Astrocyte of the hippocampus (primary cell): ENCODE measurements at places on chromosomes 11 and 22.
A peak's percentile ranks its signal among the peaks of the same experiment; 100 is the strongest.

DNA sequence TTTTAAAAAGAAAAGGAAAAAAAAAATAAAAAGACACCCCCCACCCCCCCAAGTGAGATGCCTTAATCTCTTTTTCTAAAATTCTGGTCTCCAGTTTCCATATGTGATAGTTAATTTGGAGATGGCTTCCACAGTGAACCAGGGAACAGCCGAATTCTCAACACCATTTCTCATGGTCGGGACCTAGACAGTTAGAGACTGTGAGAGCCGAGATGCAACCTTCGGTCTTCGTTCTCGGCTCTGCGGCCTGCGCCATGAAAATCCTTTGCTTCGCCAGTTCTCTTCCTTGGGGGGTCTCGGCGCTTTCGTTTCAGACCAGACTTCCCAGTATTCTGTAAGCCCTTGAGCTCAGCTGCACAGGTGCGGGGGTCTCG lies 723 bp downstream of the CACNG2 start:
- DNase-seq, result no peak

DNA sequence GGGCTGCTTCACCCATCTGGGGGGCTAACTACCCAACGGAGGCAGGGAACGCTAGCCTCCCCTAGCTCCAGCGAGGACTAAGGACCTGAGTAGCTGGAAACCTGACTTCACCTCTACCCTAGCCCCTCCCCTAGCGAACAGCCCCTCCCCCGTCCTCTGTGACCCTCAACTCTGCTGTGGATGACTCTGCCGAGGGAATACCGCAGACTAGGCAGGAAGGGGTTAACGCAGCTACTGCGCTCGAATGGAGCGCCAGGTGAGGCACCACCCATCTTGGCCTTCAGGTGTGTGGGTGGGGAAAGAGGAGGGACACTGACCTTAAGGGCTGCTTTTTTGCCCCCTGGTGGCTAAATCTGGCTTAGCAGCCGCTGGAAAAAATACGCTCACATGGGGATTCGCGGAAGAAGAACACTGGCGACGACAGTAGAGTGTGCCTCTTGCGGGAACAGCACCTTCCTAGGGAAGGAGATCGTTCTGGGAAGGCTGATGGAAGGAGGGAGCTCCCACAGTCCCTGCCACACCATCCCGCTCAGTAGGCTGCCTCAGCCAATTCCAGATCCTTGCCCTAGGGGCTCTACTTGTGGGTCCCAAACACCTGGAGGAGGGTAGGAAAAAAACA lies 4.5 kb upstream of the BCL9L start:
- DNase-seq, result peak; percentile 87

DNA sequence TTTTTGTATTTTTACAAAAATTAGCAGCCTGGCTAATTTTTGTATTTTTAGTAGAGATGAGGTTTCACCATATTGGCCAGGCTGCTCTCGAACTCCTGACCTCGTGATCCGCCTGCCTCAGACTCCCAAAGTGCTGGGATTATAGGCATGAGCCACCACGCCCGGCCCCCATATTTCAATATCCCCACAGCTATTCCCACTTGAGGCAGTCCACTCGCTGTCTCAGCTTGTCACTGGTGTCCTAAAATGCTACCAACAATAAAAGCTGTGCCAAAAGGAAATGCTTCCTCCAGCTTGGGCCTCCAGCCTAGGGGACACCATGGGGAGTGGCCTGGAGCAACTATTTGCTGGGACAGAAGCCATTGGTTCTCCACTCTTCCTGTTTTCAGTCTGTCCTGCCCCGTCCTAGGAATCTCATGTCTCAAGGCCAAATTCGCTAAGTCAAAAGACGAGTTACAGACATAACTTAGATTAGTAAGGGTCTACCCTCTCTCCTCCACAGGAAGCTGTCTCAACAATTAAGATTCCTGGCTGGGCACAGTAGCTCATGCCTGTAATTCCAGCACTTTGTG lies 7.3 kb upstream of the SPINDOC start:
- DNase-seq, result no peak

DNA sequence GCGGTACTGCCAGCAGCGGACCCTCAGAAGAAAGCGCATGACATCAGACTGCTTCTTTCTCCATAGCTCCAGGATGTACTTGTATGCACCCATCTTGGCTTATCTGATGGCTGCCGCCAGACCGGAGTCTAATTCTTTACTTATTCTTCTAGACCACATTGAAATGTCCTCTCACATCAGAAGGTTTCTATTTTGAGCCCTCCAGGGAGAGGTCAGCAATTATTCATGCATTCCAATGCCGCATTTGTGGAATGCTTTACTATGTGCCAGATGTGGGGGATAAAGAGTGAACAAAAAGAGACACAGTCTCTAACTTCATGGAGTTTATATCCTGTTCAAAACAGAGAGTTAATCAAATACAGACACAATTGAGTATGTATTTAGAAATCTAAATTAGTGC lies 230.1 kb downstream of the MIAT start:
- peak; percentile 93 for DNase-seq

DNA sequence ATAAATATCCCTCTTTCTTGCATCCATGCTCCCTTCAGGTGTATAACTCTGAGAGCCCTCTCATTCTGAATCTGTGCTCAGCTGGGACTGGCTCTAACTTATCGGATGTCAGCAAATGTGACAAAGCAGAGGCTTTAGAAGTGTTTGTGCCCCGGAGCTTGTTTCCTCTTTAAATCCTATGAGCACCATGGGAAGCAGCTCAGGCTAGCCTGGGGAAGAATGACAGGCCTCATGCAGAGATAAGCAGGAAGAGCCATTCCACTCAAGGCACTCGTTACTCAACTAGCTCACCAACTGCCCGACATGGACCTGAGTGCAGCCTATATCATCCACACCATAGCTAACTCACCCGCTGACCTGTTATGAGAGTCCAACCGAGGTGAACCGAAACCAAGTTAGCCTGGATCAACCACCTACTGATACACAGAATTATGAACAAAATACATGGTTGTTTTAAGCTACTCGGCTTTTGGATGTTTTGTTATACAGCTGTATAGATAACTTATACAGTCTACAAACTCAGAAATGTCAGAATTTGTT lies 990.7 kb downstream of the NTM start:
- DNase-seq, result no peak

DNA sequence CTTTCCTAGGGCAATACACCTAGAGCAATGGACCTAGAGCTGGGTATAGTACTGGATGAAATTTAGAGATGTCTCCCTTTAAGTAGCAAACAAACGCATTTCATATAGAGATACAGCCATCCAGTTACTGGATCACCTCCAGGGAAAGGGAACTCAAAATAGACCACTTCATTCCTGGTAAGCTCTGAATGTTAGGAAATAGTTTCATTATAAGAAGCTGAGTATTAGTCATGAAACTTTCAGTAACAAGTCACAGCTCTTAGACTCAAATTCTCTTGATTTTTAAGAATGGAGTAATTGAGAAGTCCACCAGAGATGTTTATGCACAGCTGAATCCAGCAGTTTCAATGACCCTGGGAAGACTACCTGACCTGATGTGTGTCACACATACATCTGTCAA lies 221.9 kb downstream of the FAM76B start:
- DNase-seq, result peak; percentile 42

DNA sequence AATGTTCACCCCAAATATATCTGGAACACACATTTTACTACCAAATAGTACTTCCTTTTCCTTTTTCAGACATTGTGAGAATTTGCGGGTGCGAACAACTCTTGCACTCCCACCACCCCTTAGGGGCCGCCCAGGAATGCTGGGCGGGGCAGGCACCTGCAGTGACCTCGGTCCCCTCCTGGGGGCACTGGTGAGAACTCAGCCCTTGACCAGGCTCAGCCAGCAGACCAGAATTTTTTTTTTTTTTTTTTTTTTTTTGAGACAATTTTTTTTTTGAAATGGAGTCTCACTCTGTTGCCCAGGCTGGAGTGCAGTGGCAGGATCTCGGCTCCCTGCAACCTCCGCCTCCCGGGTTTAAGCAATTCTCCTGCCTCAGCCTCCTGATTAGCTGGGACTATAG lies 75.8 kb downstream of the ARHGAP8 start:
- DNase-seq, result no peak

DNA sequence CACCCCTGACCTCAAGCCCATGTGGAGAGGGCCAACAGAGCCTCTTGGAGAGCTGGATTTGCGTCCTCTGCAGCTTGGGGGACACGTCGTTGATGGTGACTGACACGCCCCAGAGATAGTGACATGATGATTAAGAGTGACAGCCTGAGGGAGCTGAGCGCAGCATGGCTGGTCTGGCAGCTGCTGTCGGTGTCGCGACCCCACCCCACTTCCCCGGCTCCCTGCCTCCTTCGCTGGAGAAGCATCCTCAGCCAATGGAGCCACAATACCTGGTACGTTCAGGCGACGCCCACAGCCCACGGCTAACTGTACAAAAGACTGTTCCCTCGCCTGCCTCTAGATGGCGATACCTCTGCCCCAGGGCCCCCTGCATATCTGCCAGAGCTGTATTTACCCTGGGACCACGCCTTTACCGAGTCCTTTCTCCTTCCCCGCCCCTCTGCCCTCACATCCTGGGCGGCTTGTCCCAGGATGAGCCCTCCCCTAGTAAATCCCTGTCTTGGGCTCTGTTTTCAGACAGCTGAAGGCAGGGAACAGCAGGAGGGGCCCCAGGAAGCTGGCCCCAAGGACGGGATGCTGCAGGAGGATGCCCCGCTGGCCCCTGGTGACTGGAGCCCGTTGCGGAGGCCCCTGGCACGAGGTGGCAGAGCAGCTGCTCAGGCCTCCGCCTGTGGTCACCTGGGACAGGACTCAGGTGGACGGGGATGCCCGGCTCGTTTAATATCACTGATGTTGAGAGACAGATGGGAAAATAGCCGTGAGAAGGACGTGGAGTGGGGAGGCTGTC lies 90.6 kb downstream of the RPS6KA4 start:
- peak; percentile 79 for DNase-seq

- DNase-seq, result peak; percentile 48
These were observed 871 bp downstream of the SLC35E4 start for GRCh38 chr22:30636226-30637077.

DNA sequence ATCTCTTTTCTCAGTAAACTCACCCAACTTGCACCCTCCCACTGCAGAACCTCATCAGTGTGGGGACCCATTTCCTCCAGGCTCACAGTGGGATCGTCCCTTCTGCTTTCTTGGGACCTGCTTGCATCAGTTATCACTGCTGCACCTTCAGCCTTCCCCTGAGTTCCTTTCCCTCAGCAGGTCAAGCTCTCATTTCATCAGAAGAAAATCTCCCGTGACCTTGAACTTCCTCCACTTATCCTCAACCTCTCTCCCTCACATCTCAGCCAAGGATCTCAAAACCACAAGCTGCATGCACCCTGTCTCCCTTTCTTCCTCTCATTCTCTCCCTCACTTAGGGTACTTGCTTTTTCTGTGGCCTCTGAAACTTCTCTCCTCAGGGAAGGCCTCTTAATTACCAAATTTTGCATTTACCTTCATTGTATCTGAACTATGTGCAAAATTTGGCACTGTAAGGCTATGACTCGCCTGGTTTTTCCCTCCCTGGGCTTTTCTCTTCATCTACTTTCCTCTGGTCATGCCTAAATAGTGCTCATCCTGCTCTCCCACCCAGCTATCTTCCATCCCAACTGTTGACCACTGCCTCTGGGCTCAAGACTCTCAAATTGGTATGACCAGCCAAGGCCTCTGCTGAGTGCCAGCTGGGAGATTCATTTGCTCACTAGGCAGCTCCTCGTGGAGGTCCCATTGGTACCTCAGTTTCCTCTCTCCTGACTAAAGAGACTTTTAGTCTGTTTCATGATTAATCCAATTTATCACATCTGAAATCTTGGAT lies 2.7 kb upstream of the RCE1 start:
- DNase-seq, result no peak

- no peak for DNase-seq
These were observed 35.8 kb upstream of the FIBIN start for GRCh38 chr11:26958005-26958701.

DNA sequence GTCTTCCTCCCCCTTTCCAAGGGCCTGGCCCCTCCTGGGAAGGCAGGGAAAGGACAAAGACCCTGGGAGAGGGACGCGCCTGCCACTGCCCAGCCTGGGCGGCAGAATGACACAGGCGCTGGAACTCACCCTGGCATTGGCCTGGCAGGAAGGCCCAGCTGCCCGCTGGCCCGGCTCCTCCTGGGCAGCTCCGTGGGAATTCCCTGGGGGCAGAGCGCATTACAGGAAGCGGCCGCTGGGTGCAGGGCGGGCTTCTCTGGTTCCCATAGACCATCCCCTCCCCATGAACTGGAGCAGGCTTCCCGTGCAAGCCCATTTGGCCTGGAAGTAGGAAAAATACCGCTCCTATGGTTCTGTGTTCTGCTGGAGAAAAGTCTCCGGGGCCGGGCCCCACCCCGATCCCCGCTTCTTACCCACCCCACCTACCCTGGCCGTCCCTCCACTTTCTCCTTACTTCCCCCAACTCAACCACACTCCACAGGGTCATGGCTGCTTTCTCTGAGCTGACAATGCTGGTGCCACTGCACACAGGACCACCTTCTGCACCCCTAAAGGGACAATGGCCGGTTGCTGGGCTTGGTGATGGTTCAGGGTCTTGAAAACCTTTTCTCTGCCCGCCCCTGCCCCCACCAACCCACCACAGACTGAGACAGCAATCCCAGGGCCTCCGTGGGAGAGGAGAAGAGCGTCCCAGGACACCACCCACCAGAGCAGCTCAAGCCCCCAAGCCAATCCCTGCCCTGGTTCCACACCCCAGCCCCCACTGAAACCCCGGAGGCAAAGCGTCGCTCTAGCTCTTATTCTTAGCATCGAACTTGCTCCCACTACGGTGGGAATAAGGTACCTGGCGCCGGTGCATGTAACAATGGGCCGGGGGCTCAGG lies 58.9 kb downstream of the LINC01488 start:
- peak; percentile 37 for DNase-seq

- no peak for DNase-seq
These were observed 23.4 kb upstream of the KIRREL3 start for GRCh38 chr11:127023991-127024390.

DNA sequence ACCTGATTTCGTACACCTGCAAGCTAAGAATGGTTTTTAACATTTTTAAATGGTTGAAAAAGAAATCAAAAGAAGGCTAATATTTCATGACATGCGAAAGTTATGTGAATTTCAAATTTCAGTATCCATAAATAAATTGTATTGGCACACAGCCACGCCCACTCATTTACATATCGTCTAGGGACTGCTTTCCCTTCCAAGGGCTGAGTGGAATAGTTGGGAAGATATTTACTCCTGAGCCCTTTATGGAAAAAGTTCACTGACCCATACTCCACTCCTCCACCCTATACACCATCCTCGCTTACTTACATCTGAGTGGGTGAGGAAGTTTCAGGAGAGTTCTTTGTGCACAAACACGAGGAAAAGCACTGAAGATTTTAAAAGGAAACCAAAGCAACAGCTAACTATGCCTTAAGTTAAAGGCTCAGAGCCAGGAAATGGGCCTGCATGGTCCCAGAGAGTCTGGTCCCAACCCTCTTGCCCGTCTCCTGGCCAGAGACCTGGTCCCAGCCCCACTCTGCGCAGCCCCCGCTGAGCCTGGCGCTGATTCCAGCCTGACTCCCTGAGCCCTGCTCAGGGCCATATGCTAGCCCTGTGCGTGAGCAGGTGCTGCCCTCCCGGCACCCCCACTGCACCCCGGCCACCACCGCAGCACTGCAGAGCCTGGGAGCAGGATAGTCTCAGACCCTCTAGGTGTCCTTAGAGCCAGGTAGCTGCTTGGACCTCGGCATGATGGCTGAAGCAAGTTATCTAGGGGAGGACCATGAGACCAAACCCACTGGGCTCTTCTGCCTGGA lies 69.8 kb downstream of the EFCAB6 start:
- no peak for DNase-seq

GRCh38 chr22:47437110-47437509 lies 674.7 kb downstream of the TBC1D22A start:
- no peak for DNase-seq
